ENCODE measurements at places on chromosomes 13 and 19. TPM values are rescaled to one million over a fixed set of nuclear protein-coding genes. Genes with fewer than 3 reads are reported as not detected.
A peak's percentile ranks its signal among the peaks of the same experiment; 100 is the strongest.

The TGDS gene
- total RNA-seq: 41.2 TPM

The ZNF442 gene
- 6.0 TPM for total RNA-seq

DNA sequence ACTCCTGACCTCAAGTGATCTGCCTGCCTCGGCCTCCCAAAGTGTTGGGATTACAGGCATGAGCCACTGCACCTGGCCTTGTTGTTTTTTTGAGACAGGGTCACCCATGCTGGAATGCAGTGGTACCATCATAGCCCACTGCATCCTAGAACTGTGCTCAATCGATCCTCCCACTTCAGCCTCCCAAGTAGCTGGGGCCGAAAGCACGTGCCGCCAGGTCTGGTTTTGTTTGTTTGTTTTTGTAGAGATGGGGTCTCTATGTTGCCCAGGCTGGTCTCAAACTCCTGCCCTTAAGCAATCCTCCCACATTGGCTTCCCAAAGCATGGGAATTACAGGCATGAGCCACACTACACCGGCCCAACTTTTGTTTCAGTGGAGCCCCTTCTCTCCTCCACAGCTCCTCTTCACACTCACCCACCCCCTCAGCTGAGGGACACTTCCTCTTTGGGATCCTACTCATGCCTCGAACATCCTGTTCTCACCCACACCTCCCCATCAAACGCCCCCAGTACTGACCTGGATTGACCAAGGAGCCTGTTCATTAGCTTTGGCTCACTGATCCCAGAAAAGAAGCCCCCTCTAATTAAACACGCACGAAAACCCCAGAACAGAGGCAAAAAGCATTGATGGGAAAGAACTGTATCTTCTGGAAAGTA lies 12.8 kb upstream of the CERS4 start:
- DNase-seq: peak; percentile 28

DNA sequence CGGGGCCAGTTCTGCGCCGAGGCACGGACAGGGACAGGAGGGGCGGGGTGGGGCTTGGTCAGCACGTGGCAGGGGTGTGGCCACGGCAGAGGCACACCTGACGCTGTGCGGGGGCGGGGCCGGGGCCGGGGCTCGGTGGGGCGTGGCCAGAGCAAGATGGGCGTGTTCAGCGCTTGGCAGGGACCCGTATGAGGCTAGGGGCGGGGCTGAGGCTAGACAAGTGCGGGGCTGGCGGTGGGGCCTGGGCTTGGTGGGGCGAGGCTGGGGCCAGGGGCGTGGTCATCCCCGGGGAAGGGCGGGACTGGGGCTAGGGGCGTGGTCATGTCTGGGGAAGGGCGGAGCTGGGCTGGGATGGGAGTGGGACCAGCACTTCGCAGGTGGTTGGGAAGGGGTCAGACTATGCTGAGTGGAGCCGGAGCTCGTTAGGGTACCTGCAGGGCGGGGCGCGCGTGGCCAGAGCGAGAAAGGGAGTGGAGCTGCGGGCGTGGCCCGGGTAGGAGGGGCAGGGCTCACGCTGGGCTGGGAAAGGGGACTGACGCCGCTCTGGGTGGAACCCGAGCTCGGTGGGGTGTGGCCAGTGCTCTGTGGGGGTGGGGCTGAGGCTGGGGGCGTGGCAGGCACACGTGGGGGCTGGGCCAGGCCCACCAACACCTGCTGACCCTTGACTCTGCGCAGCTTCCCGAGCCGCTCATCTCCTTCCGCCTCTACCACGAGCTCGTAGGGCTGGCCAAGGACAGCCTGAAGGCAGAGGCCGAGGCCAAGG lies 12.8 kb downstream of the POLR2E start:
- peak; percentile 98 for DNase-seq

GRCh38 chr13:113211774-113212173 lies 2.4 kb downstream of the CUL4A start:
- DNase-seq: peak; percentile 51

Measured in neural progenitor cell (in vitro differentiated cells).